Cerebellar nuclear complex (tissue), 1 donor: ENCODE measurements at places on chromosomes 4 and X.

- DNase-seq: no peak
Observed at GRCh38 chr4:86558797-86559196, 35.3 kb upstream of the PTPN13 start.

GRCh38 chr4:183989461-183989860, 84.4 kb downstream of the STOX2 start:
- DNase-seq: no peak

- no peak for DNase-seq
Observed at GRCh38 chrX:42460706-42461105, 317.3 kb downstream of the PPP1R2C start.

DNA sequence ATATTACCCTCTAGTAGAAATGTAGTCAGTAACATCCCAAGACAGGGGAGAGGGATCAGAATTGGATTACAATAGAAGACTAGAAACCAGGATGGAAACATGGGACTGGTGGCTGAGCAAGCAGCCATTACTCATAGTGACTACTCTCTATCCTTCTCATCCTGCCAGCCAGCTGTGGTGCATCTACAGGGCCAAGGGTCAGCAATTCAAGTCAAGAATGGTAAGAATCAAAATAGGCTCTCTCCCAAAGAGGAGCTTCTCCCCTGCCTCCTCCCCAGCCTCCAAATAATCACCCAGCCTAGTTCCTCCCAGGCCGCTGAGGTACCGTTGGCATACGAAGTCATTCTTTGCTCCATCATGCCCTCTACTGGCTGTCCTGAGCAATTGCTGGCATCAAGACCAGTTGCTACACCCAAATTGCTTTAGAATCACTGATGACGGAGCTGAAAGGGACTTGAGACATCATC, 19.4 kb downstream of the AWAT2 start:
- DNase-seq: peak; percentile 10

DNA sequence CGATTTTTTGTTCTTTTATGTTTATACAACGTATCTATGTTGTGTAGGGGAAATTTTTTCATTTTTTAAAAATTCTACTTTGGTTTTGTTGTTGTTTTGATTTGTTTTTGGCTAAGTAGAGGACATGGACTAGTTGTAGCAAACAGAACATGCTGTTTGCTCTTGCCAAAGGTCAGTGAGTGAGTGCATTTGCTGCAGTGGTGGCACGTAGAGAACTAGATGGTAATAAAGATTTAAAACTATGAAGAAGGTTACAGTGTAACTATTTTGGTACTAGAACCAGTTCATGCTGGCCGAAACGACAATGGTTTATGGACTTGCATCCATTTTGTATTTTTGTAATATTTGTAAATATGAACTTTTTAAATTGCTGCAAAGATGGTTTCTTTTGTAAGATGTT, 1.9 kb upstream of the SCML1 start:
- no peak for DNase-seq

DNA sequence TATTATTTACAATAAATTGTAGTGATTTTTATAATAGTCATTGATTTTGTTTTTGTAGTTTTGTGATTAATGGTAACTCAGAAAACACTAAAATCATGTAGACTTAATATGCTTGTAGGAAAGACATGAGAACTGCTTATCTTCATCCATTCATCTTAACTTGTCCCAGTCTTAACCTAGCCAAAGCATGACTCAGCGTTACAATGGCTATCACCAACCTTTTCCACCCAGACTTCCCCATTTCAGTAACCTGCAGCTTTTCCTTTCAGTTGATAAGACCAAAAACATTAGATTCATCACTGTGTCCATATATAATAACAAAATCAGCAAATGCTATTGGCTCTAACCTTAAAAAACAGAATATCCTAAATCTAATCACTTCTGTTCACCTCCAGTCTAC, 106.2 kb upstream of the KLF8 start:
- DNase-seq: no peak

DNA sequence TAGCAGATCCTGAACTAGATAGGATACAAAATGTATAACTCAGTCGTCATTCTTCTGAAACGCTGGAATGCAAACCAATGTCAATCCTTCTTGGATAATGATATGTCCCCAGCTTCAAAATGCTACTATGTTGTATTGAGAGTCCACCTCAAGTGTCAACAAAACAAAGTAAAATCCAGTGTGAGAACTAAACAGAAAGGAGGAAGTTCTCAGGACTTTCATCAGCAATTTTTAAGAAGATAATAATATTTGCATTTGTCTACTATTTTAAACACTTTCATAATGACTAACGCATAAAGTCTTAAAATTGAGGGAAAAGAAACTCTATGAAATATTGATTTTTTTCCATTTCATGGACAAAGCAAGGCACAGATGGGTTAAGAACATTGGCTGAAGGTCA, 36.3 kb downstream of the SOD3 start:
- no peak for DNase-seq

DNA sequence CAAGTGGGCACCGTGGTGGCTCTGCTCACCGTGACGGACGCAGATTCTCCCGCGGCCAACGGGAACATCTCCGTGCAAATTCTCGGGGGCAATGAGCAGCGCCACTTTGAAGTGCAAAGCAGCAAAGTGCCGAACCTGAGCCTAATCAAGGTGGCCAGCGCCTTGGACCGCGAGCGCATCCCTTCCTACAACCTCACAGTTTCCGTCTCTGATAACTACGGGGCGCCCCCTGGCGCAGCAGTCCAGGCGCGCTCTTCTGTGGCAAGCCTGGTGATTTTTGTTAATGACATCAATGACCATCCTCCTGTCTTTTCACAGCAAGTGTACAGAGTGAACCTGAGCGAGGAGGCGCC, 2.7 kb downstream of the FAT4 start:
- DNase-seq: no peak

DNA sequence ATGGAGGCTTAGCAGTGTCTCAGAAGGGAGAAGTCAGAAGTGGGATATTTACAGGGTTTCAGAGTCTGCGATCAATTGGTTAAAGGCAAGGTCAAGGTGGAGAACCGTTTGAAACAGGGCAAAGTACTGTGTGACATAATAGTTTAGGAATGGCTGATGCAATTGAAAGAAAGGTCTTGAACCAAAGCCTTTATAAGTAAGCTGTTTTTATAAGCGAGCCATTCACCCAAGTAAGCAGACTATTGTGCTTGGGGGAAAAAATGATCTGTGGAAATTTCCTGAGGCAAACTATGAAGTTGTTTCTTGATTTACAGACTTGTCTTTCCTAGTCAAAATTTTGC, 327.3 kb downstream of the CAMK2D start:
- no peak for DNase-seq

DNA sequence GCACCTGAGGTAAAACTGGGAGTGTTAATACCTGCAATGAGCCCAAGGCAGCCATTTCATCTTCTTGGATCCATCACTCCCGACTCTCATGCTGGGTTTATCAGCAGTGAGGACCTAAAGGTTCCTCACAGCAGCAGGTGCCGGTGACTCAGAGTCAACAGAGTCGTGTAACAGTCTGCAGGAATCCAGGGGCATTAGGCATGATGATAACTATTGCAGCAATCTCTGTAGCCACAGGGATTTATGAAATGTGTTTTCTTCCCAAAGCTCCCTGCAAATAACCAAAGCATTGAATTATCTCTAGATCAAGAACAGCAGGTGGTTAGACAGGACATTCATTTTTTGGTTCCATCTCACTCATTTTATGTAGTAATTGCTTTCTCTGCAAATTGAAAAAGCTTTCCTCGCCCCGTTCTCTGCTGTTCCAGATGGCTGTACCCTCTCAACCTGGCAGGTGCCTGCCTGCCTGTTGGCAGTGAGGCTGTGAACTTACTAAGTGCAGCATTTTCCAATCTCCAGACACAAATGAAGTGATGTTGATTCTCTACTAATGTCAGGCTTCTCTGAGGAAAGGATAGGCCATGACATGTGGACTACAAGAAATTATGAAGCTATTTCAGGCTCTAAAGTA, 48.1 kb upstream of the TSPAN7 start:
- DNase-seq: peak; percentile 69

- DNase-seq: no peak
Observed at GRCh38 chr4:168555437-168555836, 58.6 kb downstream of the PALLD start.

DNA sequence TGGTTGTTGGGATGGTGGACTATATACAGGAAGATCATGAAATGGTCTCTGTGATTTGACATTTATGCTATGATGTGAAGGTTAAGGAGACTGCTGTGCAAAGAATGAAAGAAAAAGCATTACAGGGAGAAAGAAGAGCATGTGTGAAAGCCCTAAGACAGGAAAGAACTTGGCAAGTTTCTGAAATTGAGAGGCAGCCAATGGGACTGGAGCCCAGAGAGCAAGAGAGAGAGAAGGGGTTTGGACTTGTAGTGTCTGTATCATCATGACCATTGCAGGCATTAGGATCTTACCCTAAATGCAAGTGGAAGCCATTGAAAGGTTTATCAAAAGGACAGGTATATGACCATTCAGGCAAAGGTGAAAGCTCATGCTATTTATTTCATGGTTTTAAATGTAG, 147.1 kb downstream of the NAA11 start:
- DNase-seq: no peak

DNA sequence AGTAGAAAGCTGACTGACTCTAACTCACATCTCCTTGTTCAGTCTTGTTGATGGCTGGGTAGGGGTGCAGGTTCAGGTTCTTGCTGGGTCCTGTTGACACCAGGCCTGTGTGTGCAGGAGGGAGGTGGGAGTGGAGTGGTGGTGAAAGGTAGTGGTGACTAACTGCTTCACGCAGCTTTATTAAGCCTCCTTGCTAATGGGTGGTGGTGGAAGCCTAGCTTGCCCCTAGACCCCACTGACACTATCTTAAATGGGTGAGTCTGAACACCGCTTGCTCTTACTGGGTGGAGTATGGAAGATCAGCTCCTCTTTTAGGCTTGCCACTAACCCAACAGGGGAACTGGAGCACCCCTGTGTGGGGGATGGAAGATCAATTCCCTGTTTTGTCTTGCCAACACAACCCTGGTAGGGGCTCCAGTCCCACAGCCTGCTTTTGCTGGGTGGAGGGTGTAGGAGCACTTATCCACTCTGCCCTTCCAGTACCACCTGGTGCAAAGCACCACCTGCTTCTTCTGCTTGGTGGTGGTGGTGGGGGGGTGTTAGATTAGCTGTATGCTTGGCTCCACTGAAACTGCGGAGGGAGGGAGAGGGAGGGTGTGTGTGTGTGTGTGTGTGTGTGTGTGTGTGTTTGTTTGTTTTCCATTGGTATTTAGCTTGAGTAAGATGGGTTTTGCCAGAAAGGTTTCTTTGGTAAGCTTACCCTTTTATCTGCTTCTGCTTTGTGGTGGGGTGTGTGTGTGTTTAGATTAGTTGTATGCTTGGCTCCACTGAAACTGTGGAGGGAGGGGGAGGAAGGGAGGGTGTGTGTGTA, 25.6 kb downstream of the KDM6A start:
- no peak for DNase-seq

GRCh38 chr4:146485968-146486367, 35.8 kb downstream of the SLC10A7 start:
- DNase-seq: no peak

DNA sequence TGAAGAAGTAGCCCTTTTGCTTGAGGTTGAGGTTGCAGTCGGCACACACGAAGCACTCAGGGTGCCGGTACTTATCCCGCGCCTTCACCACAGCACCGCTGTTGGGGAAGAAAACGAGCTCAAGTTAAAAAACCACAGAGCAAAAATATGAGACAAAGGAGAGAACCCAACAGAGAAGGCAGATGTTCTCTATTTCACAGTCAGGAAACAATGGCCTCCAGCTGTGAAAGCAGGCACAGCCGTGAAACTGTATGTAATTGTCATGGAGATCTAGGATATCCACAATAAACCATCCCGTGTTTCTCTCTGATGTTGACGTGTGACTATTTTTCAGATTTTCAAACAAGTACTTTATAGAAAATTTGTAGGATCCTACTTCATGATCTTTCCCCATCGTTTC, 30.9 kb upstream of the CCDC110 start:
- DNase-seq: no peak

- DNase-seq: no peak
Observed at GRCh38 chr4:181479141-181479540, 764.1 kb upstream of the TENM3 start.
